ENCODE measurements at places on chromosomes 11 and 22.
A peak's percentile ranks its signal among the peaks of the same experiment; 100 is the strongest.

DNA sequence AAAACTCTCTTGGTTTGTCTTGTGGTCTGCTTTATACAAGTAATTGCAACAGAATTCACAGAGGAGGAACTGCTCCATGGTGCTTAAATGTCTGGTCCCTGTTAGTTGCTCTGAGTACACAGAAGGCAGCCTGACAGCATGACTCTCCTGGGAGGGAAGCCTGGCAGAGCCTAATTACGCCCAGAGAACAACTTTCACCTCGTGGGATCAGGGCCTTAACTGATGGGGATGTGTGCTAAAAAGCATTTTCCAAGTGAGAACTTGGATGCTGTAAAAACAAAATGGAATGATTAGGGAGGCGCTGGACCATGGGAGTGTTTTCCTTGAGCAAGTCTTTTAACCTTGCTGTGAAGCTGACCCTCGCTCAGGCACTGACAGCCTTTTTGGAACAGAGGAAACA lies 154.0 kb upstream of the TENM4 start:
- no peak for DNase-seq

DNA sequence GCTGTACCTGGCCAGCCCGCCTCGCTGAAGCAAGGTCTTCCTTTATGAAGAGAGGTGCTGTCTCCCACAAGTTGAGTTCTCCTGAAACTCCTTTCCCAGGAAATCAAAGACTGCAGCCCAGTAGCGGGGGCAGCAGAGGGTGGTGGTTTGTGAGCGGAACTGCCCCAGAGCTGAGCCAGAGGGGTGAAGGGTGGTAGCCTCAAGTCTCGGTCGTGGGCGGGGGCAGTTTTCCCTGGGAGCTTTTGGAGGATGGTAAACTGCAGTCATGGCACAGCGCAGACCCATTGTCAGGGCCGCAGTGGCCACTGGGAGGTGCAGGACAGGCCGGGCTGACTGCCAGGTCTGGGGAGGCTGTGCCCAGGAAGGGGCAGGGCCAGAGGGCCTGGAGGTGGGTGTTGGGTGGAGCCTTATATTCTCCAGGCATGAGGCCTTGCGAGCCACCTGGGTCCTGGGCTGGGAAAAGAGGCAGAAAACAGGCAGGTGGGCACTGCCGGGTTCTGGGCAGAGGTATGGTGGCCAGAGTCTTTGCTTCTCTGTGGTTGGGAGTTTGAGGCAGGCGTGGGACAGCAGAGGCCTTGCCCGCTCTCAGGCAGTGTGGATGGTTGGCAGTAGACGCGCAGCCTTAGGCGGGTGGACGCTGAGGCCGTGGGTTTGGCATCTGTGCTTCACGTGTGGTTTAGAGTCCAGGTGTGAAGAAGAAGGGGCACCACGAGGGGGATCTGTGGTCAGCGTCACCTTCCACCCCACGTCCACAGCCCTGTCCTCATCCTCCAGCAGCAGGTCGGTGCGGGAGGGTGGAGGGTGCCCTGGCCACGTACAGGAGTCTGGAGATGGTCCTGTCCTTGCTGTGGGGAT lies 1176.4 kb downstream of the BRD1 start:
- no peak for DNase-seq

DNA sequence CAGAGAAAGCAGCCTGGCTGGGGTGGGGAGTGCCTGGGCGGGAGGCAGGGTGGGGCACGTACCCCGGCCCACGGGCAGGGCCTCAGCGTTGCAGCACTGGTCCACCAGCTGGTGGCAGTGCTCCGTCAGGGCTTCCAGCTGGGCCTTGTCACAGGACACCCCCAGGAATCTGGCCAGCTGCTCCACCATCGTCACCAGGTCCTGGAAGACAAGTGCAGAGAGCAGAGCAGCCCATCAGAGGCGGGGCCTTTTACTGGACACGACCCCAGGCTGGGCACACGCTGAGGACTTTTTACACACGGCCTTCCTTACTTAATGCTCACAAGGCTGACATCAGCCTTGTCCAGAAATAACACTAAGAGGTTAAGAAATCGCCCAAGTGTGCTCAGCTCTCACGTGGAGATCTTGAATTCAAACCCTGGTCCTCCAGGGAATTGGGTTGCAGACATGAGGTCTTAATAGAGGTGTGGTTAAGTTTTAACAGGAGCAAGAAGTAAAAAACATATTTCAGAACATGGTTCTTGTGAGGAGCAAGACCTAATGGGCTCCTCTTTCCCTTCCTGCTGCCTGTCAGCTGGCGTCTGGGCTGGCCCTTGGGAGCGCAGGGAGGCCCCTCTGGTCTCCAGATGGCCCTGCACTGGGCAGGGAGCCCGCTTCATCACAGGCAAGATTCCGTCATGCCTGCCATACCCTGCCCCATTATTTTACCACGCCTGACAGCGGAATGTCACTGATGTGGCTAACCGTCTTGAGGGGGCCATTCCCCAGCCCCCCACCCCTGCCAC lies 17.1 kb upstream of the EFCAB6 start:
- DNase-seq = no peak

DNA sequence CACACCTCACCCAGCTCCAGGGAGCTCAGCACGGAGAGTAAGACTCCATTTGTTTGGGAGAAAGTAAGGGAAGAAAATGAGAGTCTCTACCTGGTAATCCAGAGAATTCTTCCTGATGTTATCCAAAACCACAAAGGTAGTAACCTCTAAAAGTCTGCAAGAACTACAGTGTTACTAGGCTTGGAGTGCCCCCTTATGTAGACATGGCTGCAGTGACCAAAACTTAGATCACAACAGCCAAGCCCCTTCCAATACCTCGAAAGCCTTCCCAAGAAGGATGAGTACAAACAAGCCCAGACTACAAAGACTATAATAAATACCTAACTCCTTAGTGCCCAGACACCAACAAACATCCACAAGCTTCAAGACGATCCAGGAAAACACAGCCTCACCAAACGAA lies 4.9 kb downstream of the UBE2L6 start:
- DNase-seq = no peak

DNA sequence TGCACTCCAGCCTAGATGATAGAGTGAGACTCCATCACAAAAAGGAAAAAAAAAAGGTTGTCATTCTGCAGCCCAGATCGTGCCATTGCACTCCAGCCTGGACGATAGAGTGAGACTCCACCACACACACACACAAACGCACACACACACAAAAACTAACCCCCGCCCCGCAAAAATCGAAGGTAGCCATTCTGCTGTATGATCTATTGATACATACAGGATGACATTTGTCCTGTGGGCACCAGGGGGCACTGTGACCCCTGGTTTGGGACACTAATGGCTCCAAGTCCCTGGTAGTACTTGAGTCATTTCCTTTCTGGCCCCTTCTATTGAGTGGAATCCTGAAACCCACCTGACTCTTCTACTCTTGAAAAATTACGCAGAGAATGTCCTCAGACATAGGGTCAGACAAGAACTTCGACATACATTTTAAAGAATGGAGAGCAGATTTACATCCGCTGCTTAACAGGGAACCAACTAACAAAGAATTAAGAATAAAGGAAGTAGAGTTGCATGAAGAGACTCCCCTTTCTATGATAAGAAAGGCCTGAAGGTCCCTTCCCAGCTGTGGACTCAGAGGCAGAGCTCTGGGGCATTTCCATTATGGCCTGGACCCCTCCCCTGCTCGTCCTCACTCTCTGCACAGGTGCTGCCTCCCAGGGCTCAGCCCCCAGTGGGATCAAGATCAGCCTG lies 35.0 kb upstream of the PRAME start:
- no peak for DNase-seq

- no peak for DNase-seq
Observed at GRCh38 chr22:26481694-26482093, 1.9 kb downstream of the HPS4 start.

- DNase-seq = no peak
Observed at GRCh38 chr22:50626314-50626849, 1.6 kb downstream of the ARSA start.

GRCh38 chr11:1082728-1083620 lies 8.3 kb downstream of the MUC2 start:
- no peak for DNase-seq

DNA sequence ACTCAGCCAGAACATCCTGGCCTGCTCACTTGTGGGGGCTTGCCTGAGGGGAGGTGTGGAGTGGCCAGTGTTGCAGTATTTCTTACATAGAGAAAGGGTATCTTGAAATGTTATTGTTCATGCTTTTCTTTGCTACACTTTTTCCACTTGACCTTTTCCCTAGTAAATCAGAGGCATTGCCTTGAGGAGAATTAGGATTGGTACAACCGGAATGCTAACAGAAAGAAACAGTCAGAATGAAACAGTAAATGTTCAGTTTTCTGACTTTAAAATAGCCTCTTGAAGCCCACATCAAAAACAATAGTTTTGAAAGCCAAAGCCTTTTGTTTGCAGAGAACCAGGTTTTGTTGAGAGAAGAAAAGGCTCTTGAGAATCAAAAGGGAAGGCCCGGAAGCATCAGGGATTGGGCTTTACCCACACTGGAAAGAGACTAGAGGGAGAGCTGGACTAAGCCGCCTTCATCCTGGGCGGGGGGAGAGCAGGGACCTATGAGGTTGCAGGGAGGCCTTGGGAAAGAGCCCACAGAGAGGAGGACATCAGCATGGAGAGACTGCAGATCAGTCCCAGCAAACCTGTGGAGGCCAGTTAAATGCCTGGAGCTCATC lies 12.4 kb downstream of the ADM start:
- no peak for DNase-seq

DNA sequence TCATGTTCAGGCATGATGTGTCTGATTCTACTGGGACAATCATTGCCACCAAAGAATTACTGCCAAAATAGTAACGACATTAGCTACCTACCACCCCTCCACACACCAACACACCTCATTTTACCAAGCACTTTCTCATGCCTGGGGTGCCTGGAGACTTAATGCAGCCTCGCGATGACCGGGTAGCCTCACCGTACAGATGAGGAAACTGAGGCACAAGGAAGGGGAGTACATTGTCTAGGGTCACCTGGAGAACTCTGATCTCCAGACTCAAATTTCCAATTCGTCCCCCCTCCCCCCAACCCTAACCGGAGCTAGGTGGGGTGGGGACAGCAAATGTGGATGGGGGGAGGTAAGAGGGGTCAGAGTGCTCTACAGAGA lies 2.7 kb upstream of the RTN4RL2 start:
- DNase-seq = no peak

DNA sequence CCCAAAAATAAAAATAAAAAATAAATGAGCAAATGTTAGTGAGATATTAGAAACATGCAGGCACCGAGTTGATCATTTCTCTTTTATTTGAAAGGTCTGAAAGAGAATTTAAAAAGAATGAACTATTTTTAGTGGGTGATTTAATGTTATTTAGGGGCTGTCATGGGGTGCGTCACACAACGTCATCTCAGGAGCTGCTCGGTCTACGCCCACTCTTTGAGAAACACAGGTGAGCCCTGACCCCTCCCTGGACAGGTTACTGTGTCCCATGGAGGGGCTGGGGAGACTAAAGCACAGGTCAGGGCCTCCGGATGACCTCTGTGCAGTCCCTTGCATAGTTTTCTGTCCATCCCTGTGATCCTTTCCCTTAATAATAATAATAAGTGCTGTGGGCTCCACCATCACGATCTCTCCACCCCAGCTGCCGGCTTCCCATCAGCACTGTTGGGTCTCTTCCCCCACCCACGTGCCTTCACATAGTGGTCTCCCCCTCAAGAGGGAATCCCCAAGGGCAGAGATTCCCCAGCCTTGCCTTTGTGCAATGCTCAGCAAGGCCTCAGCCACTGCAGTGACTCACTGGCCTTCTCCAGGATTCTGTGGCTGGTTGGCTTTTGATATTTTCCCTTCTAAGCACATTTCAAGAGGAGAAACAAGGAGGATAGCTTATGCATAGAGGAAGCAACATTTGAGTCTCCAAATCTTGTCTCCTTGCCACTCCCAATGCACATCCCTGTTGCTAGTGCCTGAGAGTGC lies 159.9 kb downstream of the TTC17 start:
- no peak for DNase-seq

GRCh38 chr11:64103277-64103985 lies 62.5 kb downstream of the MACROD1 start:
- no peak for DNase-seq

- DNase-seq = peak; percentile 50
Observed at GRCh38 chr11:117868815-117869561, 7.5 kb downstream of the FXYD6 start.

GRCh38 chr11:120793150-120793549 lies 230.8 kb upstream of the TBCEL start:
- no peak for DNase-seq

DNA sequence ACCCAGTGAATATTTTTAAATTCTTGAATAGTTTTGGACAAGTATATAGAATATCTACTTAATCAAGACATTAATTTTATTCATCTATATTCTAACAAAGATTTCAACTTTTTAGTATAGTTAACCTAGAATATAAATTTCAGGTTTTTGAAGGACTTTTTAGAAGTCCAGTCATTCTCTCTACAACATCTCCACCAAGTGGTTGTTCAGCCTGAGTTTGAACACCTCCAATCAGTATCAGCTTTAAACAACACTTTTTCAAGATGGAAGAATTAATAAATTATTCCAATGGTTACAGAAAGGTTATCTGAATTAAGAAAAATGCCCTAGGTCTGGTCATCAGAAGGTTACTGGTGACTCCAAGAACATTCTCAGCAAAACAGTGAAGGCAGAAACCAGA lies 31.8 kb downstream of the EIF3M start:
- DNase-seq = no peak

DNA sequence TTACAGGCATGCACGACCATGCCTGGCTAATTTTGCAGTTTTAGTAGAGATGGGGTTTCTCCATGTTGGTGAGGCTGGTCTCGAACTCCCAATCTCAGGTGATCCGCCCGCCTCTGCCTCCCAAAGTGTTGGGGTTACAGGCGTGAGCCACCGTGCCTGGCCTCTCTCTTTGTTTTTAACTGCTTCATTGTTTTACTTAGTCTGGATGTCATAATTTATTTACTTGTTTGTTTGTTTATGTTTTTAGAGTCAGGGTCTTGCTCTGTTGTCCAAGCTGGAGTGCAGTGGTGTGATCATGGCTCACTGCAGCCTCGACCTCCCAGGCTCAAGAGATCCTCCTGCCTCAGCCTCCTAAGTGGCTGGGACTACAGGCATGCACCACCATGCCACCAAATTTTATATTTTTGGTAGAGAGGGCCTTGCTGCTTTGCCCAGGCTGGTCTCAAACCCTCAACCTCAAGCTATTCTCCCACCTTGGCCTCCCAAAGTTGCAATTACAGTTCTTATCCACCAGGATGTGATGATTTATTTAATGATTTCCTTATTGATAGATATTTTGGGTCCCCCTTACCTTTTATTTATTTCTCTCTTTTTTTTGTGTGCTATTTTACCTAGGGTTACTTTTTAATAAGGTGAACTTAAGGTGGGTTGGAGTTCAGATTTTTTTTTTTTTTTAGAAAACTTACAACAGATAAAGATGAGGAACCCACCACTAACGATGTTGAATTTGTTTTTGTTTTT lies 52.6 kb upstream of the ADA2 start:
- no peak for DNase-seq

- DNase-seq = no peak
Observed at GRCh38 chr11:73215191-73216134, 2.6 kb upstream of the P2RY2 start.
